ENCODE measurements at places on chromosomes 3 and 15.

DNA sequence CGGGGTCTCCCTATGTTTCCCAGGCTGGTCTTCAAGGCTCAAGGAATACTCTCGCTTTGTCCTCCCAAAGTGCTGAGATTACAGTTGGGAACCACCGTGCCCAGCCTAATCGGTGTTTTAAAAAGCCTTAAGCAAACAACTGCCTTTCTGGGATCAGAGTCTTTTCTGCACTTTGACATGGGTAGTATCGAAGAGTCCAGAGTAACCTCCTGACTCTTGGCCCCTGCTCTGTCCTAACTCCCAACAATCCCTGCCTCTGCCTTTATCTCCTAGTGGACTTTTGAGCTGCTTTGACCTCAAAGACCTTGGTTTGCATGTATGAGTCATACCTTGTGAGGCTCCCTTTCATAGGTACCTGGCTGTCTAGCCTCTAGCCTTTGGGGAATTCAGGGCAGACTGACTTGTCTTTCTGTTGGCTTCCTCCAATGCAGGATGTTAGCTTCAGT, 21.0 kb upstream of the HACD2 start:
- DNase-seq = no peak

GRCh38 chr3:159030138-159030670, 228.3 kb downstream of the MFSD1 start:
- DNase-seq = no peak

DNA sequence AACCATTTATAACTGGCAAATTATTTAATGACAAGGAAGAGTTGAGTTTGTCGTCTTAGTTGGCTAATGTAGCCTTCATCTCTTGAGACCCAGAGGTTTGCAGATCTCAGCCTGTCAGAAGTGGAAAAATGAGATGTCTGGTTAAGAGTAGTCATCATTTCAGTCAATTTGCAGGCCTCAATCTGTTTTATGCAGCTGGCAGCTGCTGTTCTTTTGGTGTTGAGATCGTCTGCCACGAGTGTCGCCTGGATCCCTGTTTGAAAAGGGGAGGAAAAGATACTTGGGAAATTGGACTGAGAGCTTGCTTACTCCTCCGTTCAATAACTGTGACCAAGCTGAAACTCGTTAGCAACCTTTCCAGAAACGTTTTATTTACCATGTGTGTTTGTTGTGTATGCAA, 2.3 kb downstream of the PHLDB2 start:
- no peak for DNase-seq

GRCh38 chr3:56970461-56970879, 90.0 kb upstream of the SPATA12 start:
- no peak for DNase-seq

GRCh38 chr15:78242128-78242527, 7.8 kb upstream of the ACSBG1 start:
- DNase-seq = no peak

GRCh38 chr15:36645106-36645505, 65.7 kb downstream of the CDIN1 start:
- DNase-seq = no peak

DNA sequence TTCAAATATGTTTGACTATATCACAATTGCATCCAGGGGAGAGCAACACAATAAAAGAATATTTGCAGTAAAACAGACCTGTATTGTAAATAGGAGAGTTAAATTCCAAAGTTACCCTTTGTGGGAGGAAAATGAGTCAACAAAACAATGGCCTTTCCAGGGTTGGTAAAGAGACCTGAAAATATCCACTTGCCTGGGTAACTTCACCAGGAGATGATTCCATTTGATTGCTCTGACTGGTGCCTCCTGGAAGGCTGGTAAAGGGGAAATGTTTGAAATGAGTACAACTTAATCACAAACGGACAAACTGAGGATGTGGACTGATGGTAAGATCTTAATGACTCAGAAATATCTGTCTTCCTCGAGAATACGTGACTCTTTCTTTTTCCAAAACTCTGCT, 43.6 kb upstream of the SRGAP3 start:
- no peak for DNase-seq

DNA sequence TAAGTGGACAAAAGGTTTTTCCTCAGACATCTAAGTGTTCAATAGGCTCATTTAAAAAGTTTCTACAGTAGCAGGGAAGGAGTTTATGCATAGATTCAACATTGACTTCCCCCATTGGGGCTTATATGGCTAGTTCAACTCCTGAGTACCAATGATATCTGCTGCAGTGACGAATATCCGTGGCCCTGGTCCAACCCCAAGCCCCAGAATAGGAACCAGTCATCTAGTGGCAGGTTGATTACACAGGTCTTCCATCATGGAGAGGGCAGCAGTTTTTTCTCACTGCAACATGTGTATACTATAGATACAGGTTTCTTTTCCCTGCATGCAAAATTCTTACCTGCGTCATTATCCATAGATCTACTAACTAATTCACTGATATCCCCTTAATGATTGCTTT, 45.8 kb upstream of the KPNA4 start:
- DNase-seq = no peak

DNA sequence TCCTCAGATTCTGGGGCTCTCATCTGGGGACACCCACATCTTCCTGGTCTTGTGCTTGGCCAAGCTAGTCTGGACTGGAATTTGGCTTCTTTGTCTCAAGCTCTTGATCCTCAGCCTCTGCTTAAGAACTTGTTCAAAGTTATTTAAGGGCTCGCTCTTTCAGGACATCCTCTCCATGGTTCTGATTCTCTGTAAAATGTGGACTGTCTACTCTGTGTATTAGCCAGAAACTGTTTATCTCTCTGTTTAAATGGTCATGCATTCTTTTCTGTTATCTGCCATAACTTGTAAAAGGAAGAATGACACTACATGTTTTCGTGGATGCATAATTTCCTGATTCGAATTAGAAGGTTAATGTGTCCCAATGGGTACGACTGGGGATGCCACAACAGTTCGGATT, 79.4 kb downstream of the COL6A5 start:
- no peak for DNase-seq

DNA sequence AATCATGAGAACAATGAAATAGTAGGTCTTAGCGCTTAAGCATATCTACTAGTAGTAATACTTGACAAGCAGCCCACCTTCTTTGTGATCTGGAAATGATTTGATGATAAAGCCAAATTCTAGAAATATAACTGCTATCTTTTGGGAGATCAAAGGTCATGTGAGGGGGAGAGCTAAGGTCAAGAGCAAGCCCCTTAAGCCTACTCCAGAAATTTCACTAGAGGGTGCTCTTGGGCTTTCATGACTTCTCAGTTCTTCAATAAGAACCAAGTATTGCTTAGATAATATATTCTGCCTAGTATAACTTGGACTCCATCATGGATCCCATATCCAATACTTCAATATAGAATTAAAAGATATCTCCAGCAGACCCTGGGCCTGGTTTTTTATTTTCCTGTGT, 319.6 kb downstream of the ZBTB20 start:
- DNase-seq = no peak

- no peak for DNase-seq
Measured at GRCh38 chr3:180762866-180763265, 83.6 kb upstream of the CCDC39 start.

DNA sequence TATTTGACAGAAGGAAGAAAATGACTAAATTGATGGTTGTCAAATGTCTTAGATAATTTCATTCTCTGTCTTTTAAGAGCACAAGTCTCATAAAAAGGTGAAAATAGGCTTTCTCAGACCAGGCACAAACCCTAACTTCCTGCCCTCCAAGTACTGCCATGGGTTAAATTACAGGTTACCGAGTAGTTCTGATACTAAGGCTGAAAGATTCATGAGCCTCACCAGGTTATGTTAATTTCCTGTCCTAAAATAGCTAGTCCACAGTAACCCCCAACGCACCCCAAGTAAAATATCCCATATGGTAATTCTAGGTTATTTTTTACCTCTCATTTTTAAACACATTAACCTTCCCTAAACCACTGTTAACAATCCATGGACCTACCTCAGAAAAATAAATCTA, 42.0 kb downstream of the GSK3B start:
- no peak for DNase-seq

DNA sequence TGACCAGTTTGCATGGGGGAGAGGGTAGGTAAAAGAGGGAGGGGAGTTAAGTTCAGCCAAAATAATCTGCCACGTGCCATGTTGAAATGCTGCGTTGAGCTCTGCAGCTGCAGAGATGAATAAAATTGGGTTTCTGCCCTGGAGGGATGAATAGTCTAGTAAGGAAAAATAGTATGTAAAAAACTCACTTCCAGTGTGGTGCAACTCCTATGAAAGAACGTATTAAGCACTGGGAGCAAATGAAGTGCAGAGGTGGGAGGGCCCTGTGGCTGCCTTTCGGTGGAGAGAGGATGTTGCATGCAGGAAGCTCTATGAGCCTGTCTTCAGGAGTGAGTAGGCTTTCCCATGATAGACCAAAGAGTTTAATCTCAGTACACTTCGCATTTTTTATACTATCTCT, 8.6 kb downstream of the CEP63 start:
- DNase-seq = no peak

GRCh38 chr3:174710612-174711011, 148.5 kb upstream of the NAALADL2 start:
- DNase-seq = no peak

GRCh38 chr3:161175506-161175905, 45.6 kb upstream of the NMD3 start:
- DNase-seq = no peak

GRCh38 chr15:48888836-48889235, 10.9 kb downstream of the EID1 start:
- DNase-seq = no peak

GRCh38 chr3:119352863-119353527, 58.8 kb downstream of the ARHGAP31 start:
- no peak for DNase-seq

- no peak for DNase-seq
Measured at GRCh38 chr15:58361273-58361759, 70.5 kb upstream of the LIPC start.

GRCh38 chr3:32685543-32686185, 676 bp downstream of the CNOT10 start:
- DNase-seq = no peak

- no peak for DNase-seq
Measured at GRCh38 chr15:34883042-34883441, 86.5 kb downstream of the AQR start.

DNA sequence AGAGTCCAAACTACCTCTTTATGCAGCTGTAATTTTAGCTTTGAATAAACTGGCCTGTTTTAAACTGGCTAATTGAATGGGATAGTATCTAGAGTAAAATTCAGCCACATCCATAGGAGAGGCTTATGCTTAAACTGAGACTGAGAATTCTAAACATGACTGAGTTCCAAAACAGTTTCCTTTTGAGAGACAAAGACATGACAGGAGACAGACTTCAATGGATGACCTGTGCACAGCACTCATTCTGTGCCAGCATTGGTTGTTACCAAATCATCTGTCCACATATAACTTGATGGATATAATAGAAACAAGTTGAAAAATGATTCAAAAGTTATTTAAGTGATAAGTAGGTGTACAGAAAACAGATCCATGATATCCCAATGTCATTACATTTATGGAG, 20.9 kb downstream of the IL12A start:
- no peak for DNase-seq

- DNase-seq = no peak
Measured at GRCh38 chr15:63331456-63331855, 50.2 kb downstream of the CA12 start.

DNA sequence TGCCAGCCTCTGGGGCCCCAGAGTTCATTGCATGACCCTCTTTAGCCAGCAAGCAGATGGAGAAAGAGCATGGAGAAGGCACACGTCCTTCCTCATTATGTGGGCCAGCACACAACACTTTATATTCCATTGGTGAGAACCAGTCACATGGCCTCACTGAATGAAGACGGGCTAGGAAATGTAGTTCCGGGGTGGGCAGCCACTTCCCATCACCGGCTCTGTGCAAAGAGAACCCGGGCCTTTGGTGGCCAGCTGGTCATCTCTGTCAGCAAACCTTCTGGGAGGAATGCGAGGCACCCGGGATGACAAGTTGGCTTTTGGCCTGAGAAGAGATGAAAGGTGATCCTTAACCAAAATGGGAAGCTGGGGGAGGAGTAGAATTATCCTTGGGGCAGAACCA, 90.2 kb upstream of the VGLL4 start:
- no peak for DNase-seq

- DNase-seq = no peak
Measured at GRCh38 chr15:46577767-46578166, 942.9 kb downstream of the SQOR start.

GRCh38 chr3:76554707-76555106, 485.2 kb upstream of the ROBO2 start:
- no peak for DNase-seq

DNA sequence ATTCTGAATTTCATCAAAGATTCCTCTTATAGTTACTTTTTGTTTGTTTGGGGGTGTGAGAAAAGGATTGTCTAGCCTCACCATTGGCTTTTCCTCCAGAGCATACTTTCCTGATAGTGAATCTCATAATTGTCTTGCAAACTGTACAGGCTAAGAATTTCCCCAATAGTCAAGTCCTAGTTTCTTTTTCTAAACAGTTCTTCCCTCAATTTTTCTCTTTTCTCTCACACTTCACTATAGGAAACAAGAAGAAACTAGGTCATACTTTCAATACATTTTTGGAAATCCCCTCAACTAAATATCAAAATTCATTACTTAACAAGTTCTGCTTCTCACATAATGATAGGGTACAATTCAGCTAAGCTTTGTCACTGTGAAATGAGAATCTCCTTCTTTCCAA, 241.9 kb downstream of the IL20RB start:
- DNase-seq = no peak

DNA sequence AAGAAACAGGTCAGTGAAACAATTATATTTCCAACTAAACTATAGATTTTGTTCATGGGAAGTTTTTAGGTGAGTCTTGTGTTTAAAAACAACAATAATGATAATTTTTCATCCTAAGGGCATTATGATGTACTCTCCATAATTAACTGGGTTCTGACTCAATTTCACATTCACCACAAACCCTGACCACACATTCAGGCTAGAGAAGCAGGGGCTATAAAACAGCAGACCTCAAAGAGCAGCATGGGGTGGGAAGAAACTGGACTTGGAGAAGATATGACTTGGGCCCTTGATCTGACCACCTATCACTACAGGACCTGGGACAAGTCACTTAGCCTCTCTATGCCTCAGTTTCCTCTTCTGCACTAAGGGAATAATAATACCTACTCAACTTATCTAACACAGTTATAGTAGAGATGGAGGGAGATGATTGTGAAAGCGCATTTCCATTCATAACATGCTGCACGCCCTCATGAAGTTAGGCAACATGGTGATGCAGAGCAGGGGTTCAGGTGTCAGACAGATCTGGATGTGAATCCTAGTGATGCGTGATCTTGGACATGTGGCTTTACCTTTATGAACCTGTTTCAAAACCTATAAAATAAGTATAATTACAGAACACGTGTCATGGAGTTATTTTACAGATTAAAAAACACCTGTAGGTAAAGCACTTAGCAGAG, 63.0 kb upstream of the ACP3 start:
- DNase-seq = no peak

GRCh38 chr15:35246451-35246850, 161.4 kb upstream of the NANOGP8 start:
- DNase-seq = no peak

- DNase-seq = no peak
Measured at GRCh38 chr3:15081960-15082664, 16.8 kb downstream of the RBSN start.

Data from activated CD4-positive, alpha-beta T cell treated with anti-CD3 and anti-CD28 coated beads for 1 hour (primary cell).